ENCODE measurements at places on chromosomes 5 and 9.

- DNase-seq, result no peak
Observed at GRCh38 chr5:181035991-181036815, 3.9 kb upstream of the BTNL9 start.

GRCh38 chr9:84212982-84213381 lies 127.6 kb downstream of the SLC28A3 start:
- DNase-seq, result no peak

GRCh38 chr5:164255598-164256213 lies 750.3 kb downstream of the MAT2B start:
- DNase-seq, result no peak

GRCh38 chr5:172979778-172980177 lies 3.8 kb upstream of the ATP6V0E1 start:
- no peak for DNase-seq

GRCh38 chr5:430214-430925 lies 12.6 kb upstream of the EXOC3 start:
- no peak for DNase-seq

- no peak for DNase-seq
Observed at GRCh38 chr9:110969971-110970386, 68.3 kb downstream of the LPAR1 start.

GRCh38 chr5:139749242-139749641 lies 46.4 kb upstream of the PSD2 start:
- no peak for DNase-seq

DNA sequence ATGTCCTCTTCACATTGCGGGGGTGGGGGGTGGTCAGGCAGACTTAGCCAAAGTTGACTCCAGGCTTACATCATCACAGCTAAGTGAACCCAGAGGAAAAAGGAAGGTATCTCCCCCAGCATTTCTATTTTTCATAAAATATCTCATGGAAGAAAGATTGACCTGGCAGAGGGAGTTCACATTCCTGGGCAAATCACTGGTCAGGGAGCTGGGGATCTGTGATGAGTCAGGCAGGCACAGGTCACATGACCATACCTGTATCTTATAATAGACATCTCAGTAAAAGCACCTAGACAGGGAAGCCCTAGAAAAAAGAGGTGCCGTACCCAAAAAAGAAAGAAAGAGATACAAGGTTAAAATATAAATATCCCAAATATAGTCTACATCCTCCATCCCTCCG lies 57.3 kb upstream of the WWC1 start:
- DNase-seq, result no peak

DNA sequence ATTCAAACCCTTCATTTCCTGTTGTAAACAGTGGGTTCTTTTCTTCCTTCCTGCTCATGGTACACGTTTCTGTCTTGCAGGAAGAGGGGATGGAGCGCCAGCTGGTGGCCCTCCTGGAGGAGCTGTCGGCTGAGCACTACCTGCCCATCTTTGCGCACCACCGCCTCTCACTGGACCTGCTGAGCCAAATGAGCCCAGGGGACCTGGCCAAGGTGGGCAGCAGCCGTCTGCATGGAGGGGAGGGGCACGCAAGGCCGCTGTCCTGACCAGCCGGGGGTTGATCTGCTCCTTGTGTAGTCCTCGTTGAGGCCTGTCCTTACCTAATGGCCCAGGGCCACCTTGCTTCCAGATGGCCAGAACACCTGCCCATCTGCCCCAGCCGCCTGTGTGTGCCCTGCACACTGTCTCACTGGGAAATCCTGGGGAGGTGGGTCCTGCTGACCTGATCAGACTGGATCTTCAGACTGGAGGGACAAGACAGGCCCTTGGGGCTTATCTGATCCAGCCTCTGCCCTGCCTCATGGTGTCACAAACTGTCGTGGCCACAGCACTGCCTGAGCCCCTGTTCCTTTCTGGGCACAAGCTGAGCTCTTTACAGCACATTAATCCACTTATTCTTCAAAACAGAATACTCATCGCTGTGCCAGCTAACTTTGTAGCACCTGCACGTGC lies 44.7 kb downstream of the LRSAM1 start:
- no peak for DNase-seq

- DNase-seq, result no peak
Observed at GRCh38 chr5:172688349-172689217, 47.5 kb downstream of the NEURL1B start.

- DNase-seq, result no peak
Observed at GRCh38 chr5:159252195-159252594, 10.9 kb upstream of the UBLCP1 start.

DNA sequence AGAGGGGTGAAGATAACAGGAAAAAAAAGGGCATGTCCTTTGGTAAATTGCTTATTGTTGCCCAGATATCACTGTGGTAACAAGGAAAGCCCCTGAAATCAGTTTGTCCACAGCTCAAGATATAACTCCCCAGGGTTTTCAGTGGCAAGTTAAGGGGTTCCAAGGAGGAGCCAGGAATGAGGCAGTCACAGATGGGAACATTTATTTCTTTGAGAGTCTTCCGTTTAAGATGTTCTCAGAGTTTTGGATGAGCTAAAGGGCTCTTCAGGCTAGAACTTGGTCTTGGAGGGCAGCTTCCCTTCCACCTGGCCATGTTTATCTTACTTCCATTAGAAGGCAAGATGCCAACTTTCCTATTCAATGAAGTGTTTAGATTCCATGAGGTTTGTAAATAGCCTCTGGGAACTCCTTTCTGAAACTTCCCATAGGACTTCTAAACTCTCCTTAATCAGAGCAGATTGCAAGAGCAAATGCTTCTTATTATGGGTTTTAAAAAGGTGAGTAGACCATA lies 277.6 kb upstream of the TNC start:
- DNase-seq, result no peak

DNA sequence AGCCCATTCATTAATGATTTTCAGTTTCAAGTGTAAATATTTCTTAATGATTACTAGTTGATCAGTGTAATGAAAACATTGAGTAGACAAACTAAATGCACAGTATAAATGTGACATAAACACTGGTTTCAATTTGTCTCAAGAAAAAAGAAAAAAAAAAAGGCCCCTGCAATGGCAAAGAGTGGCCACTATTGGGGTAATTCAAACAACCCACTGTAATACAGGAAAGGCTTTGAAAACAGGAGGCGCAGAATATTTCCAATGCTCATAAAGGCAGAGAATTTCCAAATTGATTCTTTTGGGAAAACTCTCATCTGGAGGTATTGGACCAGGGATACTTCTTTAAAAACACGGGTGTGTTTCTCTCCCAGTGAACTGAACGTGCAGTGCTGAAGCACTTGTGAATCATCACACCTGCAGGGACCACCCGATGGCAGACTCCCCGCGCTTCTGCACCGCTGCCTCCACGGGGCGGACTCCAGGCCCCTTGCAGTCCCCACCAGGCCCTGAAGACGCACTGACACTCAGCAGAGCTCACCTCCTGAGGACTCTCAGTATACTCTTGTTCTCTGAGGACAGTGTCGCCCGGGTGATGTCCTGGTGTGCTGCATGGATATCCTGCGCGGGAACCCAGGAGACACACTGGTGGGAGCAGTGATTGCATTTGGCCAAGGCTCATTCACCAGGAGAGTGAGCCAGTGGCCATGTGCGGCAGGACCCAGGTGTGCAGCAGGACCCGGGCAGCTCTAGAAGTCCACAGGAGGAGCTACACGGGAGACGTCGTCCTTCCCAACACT lies 227.6 kb upstream of the IRX4 start:
- DNase-seq, result no peak

DNA sequence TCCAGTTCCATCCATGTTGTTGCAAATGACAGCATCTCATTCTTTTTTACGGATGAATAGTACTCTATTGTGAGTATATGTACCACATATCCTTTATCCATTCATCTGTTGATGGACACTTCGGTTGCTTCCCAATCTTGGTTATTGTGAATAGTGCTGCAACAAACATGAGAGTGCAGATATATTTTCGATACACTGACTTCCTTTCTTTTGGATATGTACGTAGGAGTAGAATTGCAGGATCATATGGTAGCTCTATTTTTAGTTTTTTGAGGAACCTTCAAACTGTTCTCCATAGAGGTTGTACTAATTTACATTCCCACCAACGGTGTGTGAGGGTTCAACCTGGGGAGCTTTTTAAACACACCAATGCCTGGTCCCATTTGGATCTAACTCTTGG lies 22.3 kb downstream of the GALNT12 start:
- DNase-seq, result no peak

DNA sequence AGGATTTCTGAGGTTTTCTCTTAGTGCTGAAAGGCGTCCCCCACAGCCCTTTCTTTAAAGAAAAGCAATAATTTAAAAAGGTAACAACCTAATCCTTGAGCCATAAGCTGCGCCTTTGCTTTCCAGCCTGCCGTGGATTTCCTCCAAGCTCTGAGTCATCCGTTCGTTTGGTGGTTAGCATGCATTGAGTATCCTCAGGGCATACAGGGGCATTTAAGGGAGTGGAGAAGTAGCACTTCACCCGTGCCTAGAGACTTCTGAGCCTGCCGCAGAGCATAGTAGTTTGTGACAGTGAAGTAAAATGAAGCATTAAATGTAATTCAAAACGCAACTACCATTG lies 892 bp upstream of the TNC start:
- no peak for DNase-seq

- DNase-seq, result no peak
Observed at GRCh38 chr5:144134194-144134826, 36.1 kb downstream of the YIPF5 start.

DNA sequence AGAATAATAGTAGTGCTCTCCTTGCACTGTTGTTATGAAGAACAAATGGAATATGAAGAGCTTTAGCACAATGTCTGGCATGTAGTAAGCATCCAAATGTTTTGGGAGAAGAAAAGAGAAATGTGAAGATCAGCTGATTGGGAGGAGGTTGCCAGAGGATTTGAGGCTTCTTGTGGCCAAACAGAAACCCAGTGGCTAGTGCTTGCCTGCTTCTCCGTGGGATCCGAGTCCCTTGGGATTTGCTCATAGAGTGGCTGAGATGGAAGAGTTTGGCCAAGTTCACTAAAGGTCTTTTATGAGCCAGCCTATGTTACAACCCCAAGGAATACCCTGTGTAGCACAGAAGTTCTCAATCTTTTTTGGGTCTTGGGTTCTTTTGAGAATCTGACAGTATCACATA lies 86.0 kb downstream of the ANGPTL2 start:
- DNase-seq, result no peak

DNA sequence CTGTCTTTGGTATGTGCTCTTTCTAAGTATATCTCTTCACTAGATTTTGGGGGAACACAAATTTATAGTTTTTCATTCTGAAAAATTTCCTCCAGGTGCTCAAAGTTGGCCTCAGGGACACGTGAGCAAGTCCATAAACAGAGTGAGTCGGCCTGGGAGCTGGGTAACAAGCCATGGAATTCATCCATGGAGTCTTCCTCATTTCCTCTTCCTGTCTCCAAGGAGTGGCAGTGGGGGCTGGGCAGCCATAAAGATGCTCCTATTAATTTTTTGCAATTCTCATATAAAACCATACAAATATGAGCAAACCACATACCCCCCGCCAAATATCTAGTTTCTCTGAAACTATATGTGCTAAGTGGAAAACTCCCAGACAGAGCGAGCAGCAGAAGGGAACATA lies 136.6 kb upstream of the OTULINL start:
- no peak for DNase-seq

GRCh38 chr9:79362100-79363081 lies 209.4 kb upstream of the TLE4 start:
- DNase-seq, result no peak

- no peak for DNase-seq
Observed at GRCh38 chr5:74179179-74179578, 461.3 kb downstream of the ENC1 start.

DNA sequence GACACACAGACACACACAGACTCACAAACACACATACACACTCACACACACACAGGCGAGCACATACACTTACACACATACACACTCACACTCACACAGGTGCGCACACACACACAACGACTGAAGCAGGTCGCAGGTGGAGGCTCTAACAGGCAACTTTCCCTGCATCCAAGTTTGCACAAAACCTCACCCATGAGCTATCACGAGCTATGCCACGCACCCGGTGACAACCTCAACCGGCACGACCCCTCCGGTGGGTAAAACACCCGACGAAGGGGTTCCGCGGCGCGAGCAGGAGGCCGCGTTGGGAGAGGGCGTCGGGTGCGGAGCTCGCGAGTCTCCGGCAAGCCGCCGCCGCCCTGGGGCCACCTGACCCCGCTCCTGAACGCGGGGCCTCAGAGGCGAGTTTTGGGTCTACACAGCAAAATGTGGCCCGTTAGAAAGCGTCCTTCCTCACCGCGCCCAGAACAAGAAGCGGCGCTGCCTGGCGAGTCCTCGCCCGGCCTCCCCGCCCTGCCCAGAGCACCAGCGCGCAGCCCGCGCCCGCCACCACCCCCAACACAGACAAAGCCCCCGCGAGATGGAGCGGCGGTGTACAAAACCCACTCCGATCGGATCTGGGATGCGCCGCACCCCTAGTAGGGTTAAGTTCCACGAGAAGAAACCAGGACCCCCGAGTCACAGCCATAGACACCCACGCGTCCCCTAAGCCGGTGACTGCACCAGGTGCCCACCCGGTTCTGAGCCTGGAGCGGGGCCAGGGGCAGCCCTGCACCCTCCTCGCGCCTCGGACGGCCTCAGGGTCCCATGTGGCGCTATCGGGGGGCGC lies 665 bp downstream of the SLC6A3 start:
- DNase-seq, result no peak

- DNase-seq, result no peak
Observed at GRCh38 chr9:17398350-17398749, 180.5 kb upstream of the SH3GL2 start.

- no peak for DNase-seq
Observed at GRCh38 chr9:90097237-90097636, 492.4 kb downstream of the GADD45G start.

- no peak for DNase-seq
Observed at GRCh38 chr5:28779161-28779754, 1740.9 kb upstream of the CDH9 start.

- DNase-seq, result no peak
Observed at GRCh38 chr5:3412146-3412545, 183.5 kb upstream of the IRX1 start.

- no peak for DNase-seq
Observed at GRCh38 chr5:135110785-135111596, 77.0 kb upstream of the PITX1 start.

GRCh38 chr9:22415941-22416691 lies 30.5 kb upstream of the DMRTA1 start:
- no peak for DNase-seq

GRCh38 chr9:130530938-130531337 lies 48.4 kb upstream of the FUBP3 start:
- no peak for DNase-seq

DNA sequence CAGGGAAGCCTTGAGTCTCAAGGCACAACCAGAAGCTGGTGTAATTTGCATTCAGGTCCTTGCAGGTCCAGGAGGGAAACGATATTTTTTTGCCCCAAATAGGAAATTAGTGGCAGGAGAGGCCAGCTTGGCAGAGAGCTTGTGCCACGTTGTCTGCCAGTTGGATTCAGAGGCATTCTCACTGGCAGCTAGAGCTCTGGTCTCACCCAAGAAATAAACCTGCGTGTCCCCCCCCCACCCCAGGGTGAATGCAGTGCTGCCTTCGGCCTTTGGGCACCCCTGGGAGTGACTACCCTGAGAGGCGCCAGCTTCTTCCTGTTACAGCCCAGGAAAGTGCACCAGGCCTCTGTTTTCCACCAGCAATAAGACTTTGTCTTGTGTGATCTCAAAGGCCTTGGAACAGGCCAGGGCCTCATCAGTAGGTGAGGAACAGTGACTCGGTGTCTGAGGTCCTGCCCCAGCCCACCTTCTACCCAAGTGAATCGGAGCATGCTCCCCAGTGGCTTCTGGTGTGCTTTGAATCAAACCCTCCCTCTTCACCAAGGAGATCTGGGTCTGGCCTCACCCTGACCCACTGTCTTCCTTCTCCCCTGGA lies 68.4 kb downstream of the HSPA4 start:
- DNase-seq, result no peak

All from NK-92 treated with Interleukin-12 subunit alpha and Interleukin-12 subunit beta, amount 100 ng/mL, for 24 hours (cell line).